GM23338 (cell line): ENCODE measurements at places on chromosomes 5 and 9. TPM values are rescaled to one million over a fixed set of nuclear protein-coding genes. Genes with fewer than 3 reads are reported as not detected.
A peak's percentile ranks its signal among the peaks of the same experiment; 100 is the strongest.

The FNIP1 gene
- total RNA-seq: 20.7 and 27.9 TPM in 2 replicates

The MEIKIN gene
- total RNA-seq: not detected in 2 replicates

DNA sequence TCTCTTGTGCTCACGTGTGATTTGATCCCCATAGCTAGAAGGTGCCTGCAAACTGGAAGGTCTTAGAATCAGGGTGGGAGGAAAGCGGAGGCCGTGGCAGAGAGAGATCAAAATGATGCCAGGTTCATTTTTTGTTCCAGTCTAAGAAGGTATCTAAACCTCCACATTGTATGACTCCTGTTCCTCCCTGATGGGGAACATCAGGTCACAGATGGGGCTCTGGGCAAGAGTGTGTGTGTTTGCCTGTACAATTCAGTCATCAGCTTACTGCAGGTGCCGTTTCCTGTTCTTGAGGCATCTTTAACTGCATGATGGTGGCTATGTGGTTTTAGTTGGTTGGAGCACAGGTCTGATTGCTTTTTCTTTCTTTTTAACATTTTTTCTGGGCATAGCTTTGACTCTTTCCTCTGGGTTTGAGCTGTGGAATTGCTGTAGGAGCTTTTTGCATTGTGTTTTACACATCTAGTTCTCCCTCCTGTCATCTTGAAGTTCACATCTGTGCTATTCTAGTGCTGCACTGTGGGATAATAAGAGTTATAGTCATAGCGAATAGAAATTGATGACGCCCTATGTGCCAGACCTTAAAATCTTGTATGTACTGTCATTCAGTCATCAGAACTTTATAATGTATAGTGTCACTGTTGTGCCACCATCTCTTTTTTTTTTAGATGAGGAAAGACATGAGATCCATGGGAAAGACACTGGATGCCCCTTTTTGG, 30.8 kb downstream of the ARHGAP26 start:
- DNase-seq: no peak

DNA sequence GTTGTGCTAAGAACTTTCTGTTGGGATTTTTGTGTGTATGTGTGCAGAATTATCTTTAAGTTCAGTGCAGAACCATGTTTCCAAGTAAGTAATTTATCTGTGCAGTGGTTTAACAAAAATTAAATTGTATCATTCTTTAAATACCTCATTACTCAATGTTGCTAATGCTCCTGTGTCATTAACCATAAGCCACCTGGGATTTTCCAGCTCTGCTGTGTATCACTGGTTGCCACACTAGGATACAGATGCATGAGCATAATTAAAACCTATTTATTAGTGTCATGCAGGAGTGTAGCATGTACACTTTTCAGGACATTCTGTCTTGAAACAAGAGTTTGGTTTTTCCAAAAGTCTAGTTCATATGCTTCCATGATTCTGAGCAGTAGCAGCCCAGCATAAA, 120.4 kb upstream of the PTGER4 start:
- DNase-seq: no peak

The GAS1 gene
- total RNA-seq: 6.1 and 7.7 TPM in 2 replicates

GRCh38 chr9:89113851-89114250, 64.8 kb downstream of the SHC3 start:
- DNase-seq: no peak

GRCh38 chr9:137029058-137029936, 1.3 kb upstream of the ABCA2 start:
- peak; percentile 82 for DNase-seq

The KCNIP1 gene
- total RNA-seq: 0.31 and 3.0 TPM in 2 replicates

DNA sequence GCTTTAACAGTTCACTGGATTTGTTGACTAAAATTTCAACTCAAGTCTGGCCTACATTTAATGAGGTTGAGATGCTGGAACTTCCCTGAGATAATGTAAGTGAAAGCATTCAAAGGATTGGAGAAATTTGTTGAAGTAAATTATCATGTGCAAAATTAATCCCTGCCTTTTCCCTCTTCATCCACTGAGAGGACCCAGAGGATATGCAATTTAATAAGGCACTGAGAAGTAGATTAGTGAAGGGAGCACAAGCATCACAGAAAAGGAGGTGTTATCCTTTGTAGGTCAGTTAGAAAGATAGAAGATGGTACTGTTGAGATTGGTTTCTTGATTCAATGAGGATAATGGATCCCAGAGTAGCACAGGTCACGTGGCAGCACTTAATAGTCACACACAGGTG, 42.6 kb upstream of the ANKRD31 start:
- no peak for DNase-seq

The ERMP1 gene
- total RNA-seq: 18.4 and 23.4 TPM in 2 replicates

DNA sequence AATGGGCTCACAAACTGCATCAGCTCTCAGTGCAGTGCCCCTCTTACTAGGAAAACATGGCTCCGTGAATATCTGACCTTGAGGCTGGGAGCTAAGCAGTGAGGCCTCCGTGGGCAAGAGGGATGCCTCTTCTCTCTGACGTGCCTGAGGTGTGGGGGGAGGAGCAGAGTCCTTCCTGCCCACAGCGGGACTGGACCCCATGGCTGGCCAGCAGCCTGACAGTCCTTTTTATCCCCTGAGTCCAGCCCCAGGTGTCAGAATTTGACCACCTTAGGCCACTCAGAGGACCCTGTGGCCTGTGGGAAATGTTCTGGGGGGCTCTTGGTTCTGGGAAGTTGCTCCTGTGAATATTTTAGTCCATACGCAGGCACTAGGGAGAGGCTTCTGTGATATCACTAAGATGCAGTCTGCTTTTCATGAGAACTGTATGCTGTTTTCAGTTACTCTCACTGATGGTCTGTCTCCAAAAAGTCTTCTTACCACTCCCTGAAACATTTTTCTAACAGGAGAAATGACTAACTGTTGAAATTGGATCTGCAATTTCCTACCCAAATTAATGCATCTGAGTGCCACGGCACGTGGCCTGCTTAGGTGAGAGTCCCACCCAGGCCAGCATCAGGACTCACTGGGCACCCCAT, 23.4 kb downstream of the ANGPTL2 start:
- DNase-seq: no peak

DNA sequence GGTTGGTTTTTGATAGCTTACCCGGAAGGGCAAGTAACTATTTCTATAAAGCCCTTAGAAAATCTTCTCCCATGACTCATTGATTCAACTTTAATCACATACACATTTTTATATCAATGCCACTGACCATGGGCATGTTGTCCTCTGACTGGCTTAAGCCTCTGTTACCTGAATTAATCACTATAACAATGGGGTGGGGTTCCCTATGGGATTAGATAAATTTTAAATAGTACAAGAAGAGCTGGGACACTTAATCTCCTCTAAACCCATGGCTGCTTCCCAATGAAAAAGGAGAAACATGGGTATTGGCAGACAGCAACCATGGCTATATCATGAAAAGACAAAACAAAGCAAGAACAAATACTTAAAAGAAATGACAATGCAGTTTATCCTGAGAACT, 636.2 kb downstream of the BRINP1 start:
- DNase-seq: no peak

The PCDHB8 gene
- 2.6 and 2.7 TPM in 2 replicates for total RNA-seq

The IFNB1 gene
- total RNA-seq: not detected in 2 replicates

The SLC6A7 gene
- total RNA-seq: not detected in 2 replicates

- peak; percentile 21 for DNase-seq
These were observed 28.3 kb downstream of the ARHGEF28 start for GRCh38 chr5:73654171-73654811.
